CD4-positive, alpha-beta memory T cell (primary cell): ENCODE measurements at places on chromosomes 4 and X.

DNA sequence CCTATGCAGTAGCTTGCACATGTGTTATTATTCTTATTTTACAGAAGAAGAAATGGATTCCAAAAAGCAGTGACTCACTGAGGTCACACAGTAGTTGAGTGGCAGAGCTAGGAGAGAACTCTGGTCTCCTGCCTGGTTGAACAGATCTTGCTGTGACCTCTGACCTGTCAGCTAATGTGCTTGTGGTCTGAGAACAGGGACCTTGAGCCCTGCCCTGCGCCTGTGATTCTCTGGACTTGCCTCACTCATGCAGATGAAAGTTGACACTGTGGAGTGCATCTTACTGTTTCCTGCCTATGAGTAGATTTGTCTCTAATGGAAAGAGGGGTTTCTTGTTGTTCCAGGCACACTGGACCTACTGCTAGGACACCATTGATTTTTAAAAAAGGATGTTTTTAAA is 32.3 kb downstream of the ETNPPL start:
- no peak for DNase-seq
- no peaks in the 10 kb centered on the region for H3K36me3 ChIP-seq
- no peak overlapping the region for H3K4me3 ChIP-seq
- H3K27ac ChIP-seq, result no peak overlapping the region

DNA sequence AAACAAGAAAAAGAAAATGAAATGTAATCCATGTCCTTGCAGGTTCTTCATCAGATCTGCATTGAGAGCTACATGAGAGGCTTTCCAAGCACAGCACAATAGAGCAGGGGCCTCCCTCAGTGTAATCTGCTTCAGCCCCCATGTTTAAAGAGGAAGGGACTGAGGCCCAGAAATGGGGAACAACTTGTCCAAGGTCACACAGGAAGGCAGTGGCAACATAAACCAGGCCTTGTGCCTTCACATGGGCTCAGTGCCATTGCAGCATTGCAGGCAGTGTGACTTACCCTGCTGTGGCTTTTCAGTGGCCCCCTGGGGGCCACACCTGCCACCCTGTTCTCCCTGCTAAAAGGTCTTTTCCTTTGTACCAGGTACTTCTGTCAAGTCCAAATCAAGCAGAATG is 20.9 kb upstream of the CD99L2 start:
- no peak overlapping the region for H3K4me3 ChIP-seq
- no peaks in the 10 kb centered on the region for H3K4me1 ChIP-seq
- H3K27me3 ChIP-seq, result no peaks in the 10 kb centered on the region
- H3K36me3 ChIP-seq, result no peaks in the 10 kb centered on the region
- no peak overlapping the region for H3K27ac ChIP-seq
- no peak for DNase-seq

DNA sequence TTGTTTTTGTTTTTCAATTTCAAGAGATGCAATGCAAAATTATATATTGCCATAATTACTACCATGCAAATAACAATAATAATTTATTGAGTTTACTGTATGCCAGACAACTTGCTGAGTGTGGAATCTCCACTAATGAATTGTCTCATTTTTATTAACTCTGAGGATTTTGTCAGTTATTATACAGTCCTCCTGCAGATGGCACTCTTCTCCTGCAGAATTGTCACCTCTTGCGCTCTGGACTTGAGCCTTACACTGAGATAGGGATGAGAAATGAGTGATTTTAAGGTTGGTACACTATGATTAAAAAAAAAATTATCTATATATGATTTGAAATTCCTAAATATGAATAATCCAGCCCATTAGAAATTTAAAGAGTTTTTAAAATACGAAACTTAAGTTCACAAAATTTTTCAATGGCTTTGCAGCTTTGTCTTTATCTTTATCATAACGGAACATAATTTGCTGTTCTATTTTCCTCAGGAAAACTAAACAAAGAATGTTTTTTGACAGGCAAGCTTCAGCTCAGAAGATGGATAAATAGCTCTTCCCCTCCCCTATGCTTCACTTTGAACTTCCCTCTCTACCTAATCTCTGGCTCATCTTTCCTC is 12.7 kb upstream of the PAQR3 start:
- no peak overlapping the region for H3K27ac ChIP-seq
- DNase-seq, result no peak
- no peaks in the 10 kb centered on the region for H3K27me3 ChIP-seq
- H3K4me1 ChIP-seq, result no peaks in the 10 kb centered on the region

GRCh38 chrX:21438792-21439191 is 64.6 kb downstream of the CNKSR2 start:
- DNase-seq, result peak; percentile 9
- no peak overlapping the region for H3K4me3 ChIP-seq
- no peak overlapping the region for H3K27ac ChIP-seq
- H3K4me1 ChIP-seq, result peaks cover 15% of the 10 kb centered on the region
- no peaks in the 10 kb centered on the region for H3K27me3 ChIP-seq

- no peaks in the 10 kb centered on the region for H3K27me3 ChIP-seq
- no peak for DNase-seq
- no peak overlapping the region for H3K27ac ChIP-seq
- H3K36me3 ChIP-seq, result no peaks in the 10 kb centered on the region
These were observed 147.9 kb upstream of the FAM47A start for GRCh38 chrX:34279866-34280560.
